ENCODE measurements at places on chromosomes 2 and 18.

GRCh38 chr2:197847651-197848401, 43.4 kb downstream of the PLCL1 start:
- no peak for DNase-seq

- no peak for DNase-seq
Observed at GRCh38 chr2:141569941-141570340, 560.9 kb downstream of the LRP1B start.

- peak; percentile 72 for DNase-seq
Observed at GRCh38 chr2:263774-264492, at the start of gene SH3YL1. TSS of gene SH3YL1 (minus strand) at chr2:264032. CDS start at chr2:263984, 48 bp downstream.

- DNase-seq, result no peak
Observed at GRCh38 chr2:9695941-9696340, 65.1 kb upstream of the YWHAQ start.

GRCh38 chr2:157150747-157151146, 106.8 kb upstream of the GALNT5 start:
- no peak for DNase-seq

- no peak for DNase-seq
Observed at GRCh38 chr18:32010124-32010721, 8.4 kb upstream of the RNF125 start.

Data from activated naive CD8-positive, alpha-beta T cell treated with anti-CD3 and anti-CD28 coated beads, Interleukin-2, amount 10 ng/mL, durations not matched to agents 7 days and 5 days (primary cell).